ENCODE measurements at places on chromosomes 1 and 21. TPM values are rescaled to one million over a fixed set of nuclear protein-coding genes. Genes with fewer than 3 reads are reported as not detected.

GRCh38 chr21:42474043-42474831 lies 21.8 kb downstream of the RSPH1 start:
- peak; percentile 96 for ATAC-seq

DNA sequence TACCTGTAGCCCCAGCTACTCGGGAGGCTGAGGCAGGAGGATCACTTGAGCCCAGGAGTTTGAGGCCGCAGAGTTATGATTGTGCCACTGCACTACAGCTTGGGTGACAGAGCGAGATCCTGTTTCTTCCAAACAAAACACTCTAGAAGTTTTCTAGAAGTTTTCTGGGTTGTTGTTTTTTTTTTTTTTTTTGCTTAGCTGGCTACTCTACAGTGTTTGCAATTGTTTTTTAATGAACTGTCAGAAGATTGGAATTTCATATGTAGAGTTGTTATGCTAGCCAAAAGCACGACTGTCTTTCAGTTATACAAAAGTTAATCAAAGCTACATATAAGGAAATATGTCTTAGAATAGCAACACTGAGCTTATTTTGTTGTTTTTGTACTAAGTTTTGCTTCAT lies 30.9 kb upstream of the NEXN start:
- no peak for ATAC-seq

Gene ADAR
- 81.3 TPM for total RNA-seq

- peak; percentile 74 for ATAC-seq
Measured at GRCh38 chr1:39098546-39099250, 72.5 kb downstream of the NDUFS5 start.

DNA sequence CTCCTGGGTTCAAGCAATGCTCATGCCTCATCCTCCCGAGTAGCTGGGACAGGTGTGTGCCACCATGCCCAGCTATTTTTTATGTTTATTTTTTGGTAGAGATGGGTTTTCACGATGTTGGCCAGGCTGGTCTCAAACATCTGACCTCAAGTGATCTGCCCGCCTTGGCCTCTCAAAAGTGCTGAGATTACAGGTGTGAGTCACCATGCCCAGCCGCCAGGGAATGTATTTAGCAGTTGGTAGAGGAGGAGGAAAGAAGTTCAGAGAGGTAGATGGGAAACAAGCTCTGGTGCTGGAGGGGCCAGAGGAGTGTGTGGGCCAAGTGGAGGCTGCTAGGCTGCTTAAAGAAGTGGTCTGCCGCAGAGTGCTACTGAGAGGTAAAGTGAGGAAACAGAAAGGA lies 6.0 kb downstream of the DOP1B start:
- ATAC-seq: no peak

GRCh38 chr21:45863751-45864150 lies 117.8 kb upstream of the COL6A1 start:
- ATAC-seq: no peak

DNA sequence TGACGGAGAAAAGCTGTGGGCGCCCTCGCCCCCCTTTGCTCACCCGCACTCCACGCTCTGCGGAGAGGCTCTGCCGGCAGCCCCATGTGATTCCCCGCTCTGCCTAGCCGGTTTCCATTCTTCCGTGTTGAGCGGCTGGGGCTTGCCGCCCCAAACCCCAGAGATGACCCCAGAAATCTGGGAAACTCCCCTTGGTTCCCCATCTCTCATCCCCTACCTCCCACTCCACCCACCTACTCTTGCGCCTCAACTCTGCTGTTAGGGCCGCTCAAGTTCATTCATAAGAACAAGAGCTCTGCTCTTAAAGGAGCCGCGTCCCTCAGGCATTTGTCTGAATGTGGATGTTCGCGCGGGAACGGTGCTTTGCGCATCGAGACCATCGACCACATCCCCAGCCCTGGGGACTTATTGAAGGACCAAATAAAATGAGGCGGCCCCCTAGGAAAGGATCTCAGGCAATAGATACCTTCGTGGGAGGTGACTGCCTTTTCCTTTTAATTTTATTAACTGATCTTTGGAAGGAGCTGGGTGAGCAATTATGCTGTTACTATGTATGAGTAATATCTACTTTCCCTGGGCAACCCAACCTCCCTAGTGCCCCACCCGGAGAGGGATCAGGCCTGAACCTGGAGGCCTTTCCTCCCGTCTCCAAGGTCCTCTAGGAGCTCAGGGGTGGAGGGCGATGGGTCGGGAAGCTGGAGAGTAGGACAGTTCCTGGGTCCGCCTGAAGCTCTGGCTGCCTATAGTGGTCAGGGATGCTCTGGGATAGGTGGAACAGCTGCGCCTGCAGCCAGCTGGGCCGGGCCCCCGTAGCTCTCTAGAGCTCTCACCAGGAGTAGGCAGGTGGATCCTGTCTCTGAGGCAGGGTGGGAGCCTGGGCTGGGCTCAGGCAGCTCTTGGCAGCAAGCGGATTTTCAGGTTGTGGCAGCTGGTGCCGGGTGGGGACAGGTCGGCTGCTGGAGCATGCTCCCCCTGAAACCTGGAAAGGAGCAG lies 898 bp downstream of the MFSD2A start:
- peak; percentile 56 for ATAC-seq

GRCh38 chr1:246787781-246788513 lies 63.7 kb downstream of the SCCPDH start:
- no peak for ATAC-seq

GRCh38 chr1:2506007-2506860 lies 20.2 kb downstream of the PANK4 start:
- ATAC-seq: peak; percentile 5

GRCh38 chr1:209157546-209158249 lies 425.8 kb upstream of the CAMK1G start:
- no peak for ATAC-seq

Gene UBL4B
- total RNA-seq: not detected

DNA sequence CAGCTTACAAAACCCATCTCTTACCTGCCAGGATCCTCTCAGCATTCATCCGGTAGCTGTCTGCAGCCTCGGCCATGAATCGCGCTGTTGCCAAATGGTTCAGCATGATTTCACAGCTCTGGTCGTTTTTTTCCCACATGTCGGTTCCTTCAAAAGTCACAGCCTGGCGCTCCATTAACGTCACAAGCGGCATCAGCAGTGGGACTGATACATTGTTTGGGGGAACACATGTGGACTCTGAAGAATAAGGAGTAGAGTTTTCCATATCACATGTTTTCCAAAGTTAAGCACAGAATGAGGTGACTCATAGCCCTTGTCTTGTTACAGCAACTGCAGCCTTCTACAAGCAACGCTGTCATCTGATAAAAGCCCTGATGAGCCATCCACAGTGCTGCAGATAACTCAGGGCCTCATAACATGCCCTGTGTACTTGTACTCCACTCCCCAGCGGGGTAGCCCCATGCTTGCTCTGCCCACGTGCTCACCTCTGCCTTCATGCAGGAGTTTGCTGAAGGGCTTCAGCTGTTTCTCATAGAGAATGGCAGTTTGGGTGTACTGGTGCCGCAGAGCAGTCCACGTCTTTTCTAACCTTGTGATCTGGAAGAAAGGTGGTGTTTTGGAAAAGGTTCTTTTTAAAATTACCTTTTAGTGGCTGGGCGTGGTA lies 114.2 kb downstream of the BCAR3 start:
- peak; percentile 96 for ATAC-seq

- no peak for ATAC-seq
Measured at GRCh38 chr1:27628712-27629111, 6.3 kb downstream of the FGR start.

Gene C4BPA
- total RNA-seq: not detected

DNA sequence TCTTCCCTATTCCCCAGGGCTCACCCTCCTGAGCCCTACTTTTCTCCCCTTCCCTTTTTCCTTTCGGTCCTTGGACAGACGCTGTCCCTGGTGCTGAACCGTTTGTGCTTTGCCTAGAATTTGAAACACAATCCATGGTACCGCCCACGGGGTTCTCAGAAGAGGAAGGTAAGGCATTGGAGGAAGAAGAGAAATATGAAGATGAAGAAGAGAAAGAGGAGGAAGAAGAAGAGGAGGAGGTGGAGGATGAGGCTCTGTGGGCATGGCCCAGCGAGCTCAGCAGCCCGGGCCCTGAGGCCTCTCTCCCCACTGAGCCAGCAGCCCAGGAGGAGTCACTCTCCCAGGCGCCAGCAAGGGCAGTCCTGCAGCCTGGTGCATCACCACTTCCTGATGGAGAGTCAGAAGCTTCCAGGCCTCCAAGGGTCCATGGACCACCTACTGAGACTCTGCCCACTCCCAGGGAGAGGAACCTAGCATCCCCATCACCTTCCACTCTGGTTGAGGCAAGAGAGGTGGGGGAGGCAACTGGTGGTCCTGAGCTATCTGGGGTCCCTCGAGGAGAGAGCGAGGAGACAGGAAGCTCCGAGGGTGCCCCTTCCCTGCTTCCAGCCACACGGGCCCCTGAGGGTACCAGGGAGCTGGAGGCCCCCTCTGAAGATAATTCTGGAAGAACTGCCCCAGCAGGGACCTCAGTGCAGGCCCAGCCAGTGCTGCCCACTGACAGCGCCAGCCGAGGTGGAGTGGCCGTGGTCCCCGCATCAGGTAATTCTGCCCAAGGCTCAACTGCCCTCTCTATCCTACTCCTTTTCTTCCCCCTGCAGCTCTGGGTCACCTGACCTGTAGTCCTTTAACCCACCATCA lies 10.4 kb downstream of the BCAN start:
- ATAC-seq: no peak

Gene TSPAN2
- 11.1 TPM for total RNA-seq

Gene TRNP1
- 9.2 TPM for total RNA-seq

Gene GABRD
- total RNA-seq: 0.50 TPM

- no peak for ATAC-seq
Measured at GRCh38 chr1:158295791-158296190, 6.1 kb downstream of the CD1C start.

Gene SEC16B
- total RNA-seq: 1.6 TPM

Gene SEMA6C
- total RNA-seq: 12.2 TPM

DNA sequence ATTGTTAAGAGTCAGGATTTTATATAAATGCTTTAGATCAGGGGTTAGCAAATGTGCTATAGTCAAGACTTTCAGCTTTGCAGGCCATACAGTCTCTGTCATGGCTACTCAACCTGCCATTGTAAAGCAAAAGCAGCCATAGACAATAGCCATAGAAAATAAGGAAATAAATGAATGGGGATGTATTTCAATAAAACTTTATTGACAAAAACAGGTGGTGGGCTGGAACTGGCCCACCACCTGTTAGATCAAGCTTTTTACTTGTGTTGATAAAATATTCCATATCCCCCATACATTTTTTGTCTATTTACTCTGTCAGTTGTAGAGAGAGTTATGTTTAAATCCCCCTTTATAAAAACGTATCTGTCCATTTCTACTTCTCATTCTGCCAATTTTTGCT lies 98.9 kb downstream of the HIVEP3 start:
- ATAC-seq: no peak

Gene CFHR2
- not detected for total RNA-seq

GRCh38 chr21:38417726-38418125 lies 80.6 kb downstream of the ERG start:
- ATAC-seq: no peak

GRCh38 chr21:27817074-27817473 lies 850.2 kb upstream of the ADAMTS5 start:
- ATAC-seq: no peak

Gene RPS6KA1
- total RNA-seq: 5.3 TPM

Gene SLC27A3
- 5.0 TPM for total RNA-seq

Gene LPAR3
- 0.36 TPM for total RNA-seq

Gene CELA2B
- total RNA-seq: not detected

Gene AADACL3
- total RNA-seq: not detected

GRCh38 chr1:224377676-224378006 lies 21.0 kb downstream of the CNIH4 start:
- no peak for ATAC-seq

- no peak for ATAC-seq
Measured at GRCh38 chr21:29312981-29313380, 14.3 kb downstream of the BACH1 start.

GRCh38 chr1:240559781-240560180 lies 52.2 kb downstream of the GREM2 start:
- no peak for ATAC-seq

Gene CCDC190
- total RNA-seq: 0.32 TPM

- ATAC-seq: peak; percentile 86
Measured at GRCh38 chr1:904310-904950, 19.3 kb upstream of the SAMD11 start.

GRCh38 chr1:221510793-221511503 lies 230.9 kb downstream of the DUSP10 start:
- no peak for ATAC-seq

Gene MROH9
- total RNA-seq: not detected

DNA sequence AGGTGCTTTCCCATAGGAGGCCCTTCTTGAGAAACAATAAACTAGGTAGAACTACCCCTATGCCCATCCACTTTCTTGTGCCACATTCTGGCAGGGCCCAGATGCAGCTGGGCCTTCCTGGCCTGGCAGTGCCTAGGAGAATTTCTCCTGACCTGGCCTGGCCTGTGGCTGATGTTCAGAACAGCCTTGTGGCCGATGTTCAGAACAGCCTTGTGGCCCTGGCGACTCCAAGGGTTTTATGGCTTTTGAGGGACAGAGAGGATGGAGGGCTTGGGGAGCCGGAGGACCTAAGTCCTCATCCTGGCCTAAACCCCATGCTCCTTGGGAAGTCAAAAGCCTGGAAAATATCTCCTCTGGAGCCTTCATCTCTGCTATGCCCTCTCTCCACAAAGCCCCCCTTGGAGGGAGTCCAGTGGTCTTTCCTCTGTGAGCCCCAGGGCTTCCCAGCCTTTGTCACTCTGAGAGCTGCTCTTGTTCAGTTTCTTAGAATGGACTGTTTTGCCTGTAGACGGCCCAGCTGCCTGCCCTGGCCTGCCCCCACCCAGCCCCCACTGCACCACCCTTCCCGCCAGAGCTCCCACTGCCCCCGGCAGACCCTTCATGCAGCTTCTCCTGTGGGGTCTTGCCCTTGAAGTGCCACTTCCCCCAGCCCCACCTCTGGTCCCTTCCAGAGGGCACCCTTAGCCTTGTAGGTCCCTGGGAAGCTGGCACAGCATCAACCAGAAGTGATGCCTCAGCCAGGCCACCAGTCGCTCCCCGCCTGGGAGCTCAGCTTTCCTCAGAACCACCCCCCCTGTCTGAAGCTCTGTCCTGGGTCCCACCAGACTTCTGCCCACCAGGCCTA lies 7.0 kb downstream of the GPR37L1 start:
- ATAC-seq: peak; percentile 43

DNA sequence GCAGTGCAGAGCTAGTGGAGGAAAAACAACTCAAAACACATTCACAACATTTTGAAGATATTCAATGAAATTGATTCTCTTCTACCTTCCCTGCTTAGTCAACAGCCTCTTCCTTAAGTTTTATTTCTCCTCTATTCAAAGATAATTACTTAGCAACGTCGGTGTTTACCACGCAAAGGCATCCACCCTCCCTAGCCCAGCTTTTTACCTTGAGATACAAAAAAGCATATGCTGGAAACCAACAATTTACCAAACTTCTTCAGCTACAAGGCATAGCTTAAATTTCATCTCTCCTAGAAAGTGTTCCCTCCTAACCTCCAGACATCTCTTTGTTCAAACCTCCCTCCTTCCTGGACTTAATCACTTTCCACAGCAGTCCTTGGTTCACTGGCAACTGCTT lies 102.8 kb upstream of the SOD1 start:
- no peak for ATAC-seq

Gene NEK2
- total RNA-seq: 74.3 TPM

DNA sequence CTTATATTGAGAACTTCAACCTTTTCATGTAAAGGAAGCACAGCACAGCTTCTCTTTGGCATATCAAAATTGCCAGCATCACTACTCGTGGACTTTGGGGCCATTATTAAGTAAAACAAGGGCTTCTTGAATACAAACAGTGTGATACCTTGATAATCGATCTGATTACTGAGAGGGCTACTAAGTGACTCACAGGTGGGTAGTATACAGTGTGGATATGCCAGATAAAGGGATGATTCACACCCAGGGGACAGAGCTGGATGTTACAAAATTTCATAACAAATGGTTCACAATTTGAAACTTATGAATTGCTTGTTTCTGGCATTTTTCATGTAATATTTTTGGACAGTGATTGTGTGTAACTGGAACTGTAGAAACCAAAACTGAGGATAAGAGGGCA lies 15.4 kb downstream of the HDAC1 start:
- ATAC-seq: no peak

Gene RIMKLA
- total RNA-seq: 8.6 TPM

Gene MARK1
- 10.0 TPM for total RNA-seq
